ENCODE measurements at places on chromosomes 4 and X.

DNA sequence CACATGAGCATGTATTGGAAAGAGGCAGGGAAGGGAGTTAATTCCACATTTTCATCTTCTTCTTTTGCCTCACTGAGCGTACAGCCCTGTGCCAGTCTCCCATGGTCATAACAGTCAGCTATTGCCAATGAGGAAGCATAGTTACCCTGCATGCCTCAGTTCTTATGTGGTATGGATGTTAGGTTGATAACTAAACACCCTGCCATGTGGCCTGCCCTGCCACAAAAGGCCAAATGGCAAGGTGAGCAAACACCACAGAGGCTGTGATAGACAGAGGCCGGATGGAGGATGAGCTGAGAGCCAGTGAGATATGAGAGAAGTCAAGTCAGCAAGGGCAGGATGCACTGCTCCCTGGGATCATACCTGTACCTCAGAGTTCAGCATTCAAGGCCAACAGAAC, 59.3 kb downstream of the BTC start:
- DNase-seq, result no peak

DNA sequence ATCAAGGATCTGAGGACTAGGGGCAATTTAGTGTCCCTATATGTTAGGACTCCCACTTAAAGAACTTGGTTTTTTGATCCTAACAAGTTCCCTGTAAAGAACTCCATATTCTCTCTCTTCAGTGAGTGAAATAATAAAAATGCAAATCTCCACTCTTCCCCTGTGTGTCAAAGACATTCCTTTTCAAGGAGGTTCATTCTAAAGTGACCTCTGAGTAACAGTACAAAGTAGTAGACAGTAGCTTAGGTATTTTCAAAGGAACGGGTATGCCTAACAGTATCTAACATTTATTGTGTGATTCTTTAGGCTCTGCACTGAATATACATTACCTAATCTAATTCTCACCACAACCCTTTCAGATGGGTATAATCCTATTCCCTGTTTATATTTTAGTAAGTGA, 58.4 kb upstream of the SCOC start:
- DNase-seq, result no peak

DNA sequence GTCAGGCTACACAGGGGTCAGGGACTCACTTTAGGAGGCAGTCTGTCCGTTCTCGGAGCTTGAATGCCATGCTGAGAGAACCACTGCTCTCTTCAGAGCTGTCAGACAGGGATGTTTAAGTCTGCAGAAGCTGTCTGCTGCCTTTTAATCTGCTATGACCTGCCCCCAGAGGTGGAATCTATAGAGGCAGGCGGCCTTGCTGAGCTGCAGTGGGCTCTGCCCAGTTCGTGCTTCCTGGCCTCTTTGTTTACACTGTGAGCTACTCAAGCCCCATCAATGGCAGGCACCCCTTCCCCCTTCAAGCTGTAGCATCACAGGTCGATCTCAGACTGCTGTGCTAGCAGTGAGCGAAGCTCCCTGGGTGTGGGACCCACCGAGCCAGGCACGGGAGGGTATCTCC, 31.5 kb upstream of the UNC5C start:
- no peak for DNase-seq

DNA sequence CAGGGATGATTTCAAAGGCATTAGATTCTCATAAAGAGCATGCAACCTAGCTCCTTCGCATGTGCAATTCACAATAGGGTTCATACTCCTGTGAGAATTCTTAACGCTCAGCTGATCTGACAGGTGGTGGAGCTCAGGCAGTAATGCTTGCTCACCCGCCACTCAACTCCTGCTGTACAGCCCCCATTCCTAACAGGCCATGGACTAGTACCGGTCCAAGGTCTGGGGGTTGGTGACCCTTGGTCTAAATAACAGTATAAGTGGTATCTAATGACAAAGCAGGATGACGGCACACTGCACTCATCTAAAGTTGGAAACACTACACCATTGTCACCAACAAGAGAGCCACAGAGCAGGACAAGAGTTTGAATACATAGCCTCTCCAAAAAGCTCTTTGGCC, 28.5 kb downstream of the ADGRA3 start:
- DNase-seq, result peak; percentile 15

GRCh38 chr4:7804756-7805385, 134.8 kb downstream of the AFAP1 start:
- no peak for DNase-seq

DNA sequence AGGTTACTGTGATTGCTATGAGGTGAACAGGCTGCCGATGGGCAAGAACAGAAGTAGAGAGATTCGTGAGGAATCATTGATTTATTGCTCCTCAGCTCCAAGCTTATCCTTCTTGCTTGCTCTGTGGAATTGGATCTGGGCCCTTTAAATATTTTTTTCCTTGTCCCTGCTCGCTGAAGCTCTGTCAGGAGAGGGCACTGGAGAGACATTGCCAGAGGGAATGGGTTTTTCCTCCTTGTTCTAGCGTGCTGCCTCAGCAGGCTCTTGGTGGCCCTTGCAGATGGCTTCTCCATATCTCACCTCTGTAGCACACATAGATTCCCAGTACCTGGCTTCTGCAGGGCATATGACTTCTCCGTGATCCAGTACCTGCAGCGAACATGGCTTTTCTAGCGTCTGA, 67.4 kb downstream of the CNGA2 start:
- DNase-seq, result no peak

GRCh38 chr4:23934223-23934622, 44.4 kb upstream of the PPARGC1A start:
- peak; percentile 55 for DNase-seq

DNA sequence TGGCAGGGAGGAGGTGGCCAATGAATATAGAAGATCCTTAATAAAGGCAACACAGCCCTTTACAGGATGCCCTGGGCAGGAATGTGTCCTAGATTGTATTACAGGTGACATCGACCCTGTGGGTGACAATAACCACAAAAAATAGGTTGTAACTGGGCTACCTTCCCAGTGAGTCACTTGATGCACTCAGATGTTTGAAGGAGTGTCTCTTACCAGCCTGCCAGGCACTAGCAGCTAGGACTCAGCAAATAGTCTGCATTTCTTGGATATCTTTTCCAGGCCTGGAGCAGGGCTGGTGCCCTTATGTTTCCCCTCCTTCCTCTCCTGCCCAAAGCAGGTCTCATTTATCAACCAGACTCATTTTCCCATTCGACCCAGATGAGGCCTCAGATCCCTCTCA, 50.9 kb upstream of the TMEM164 start:
- peak; percentile 40 for DNase-seq

GRCh38 chr4:39933671-39934590, 43.8 kb downstream of the PDS5A start:
- DNase-seq, result no peak

GRCh38 chr4:113476800-113477199, 284.7 kb downstream of the CAMK2D start:
- no peak for DNase-seq

DNA sequence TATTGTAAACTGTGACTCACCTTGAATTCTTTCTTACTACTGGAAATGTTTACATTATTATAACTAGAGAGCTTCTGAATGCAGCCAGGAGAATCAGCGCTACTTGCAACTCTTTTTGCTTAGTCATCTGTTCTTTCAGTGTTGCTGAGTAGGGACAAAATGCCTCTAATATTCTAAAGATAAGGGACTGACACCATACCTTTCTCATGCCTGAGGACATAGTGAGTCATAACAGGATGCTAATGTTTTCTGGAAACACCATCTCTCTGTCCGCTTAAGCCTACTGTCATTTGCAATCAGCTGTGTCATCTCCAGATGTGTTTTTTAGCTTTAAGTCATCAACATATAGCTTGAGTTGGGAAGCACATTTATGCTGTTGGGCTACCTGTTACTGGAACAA, 108.3 kb downstream of the QRFPR start:
- no peak for DNase-seq

DNA sequence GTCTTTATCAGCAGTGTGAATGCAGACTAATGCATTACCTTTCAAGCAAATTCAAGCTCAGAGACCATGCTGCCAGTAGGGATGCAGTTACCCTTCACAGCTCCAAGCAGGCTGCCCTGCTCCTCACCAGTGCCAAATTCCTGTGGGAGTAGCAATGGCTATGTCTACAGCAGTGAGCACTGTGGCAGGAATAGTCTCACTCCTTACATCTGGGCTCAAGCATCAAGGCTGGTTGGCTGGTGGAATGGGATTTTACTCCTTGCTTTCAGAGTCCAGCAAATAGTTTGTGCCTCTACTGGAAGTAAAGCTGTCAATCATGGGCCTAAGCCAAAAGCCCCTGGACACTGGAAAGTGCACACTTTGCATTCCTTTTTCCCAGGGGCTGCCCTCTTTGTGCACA, 1030.8 kb downstream of the SH3BGRL start:
- no peak for DNase-seq

DNA sequence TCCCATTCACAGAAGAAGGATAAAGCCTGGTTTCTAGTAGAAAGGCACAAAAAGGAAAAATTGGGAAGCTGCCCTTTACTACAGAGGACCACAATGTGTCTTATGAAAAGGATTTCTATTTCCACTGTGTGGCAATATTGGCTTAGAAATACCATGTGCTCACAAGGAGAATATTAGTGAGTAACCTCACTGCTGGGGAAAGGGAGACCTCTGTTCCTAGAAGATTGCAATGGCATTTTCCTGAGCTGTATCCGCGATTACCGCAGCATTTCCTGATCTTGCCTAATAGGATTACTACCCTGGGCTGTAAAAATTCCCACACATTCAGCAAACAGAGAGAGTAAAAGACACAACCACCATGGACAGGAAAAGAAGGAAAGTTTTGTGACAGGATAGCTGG, 308.8 kb upstream of the TECRL start:
- no peak for DNase-seq

DNA sequence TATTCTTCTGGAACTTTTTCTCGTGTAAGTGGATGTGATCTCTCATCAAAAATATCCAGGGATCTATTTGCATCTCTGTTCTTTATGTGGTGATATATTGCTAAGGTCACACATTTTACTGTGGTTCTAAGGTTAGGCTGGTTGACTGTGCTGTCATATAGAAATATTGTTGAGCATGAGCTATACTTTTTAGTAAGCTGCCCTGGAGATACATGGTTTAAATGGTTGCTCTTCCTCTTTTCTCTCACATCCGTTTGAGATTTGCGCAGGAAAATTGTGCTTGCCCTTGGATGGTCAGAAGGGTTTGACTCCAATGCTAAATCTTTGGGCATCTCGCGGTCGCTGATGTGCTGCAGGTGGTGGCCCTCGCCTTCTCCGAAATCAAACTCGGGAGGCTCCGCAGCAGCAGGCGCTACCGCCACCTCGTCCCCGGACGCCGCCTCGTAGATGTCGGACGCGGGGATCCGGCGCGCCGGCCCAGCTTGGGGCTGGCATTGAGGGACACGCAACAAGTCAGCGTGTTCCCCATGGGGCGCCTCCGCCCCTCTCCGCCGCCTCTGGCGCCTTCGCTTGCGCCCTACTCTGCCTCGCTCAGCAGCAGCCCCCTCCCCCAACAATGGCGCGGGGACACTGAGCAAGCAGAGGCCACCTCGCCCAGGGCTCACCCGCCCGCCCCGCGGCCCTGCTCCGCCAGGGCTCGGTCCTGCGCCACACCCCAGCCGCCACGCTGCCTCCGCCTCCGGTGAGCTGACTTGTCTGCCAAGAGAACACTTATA, 154.5 kb downstream of the MSN start:
- DNase-seq, result no peak

- DNase-seq, result peak; percentile 88
These were observed 119.5 kb upstream of the LIMCH1 start for GRCh38 chr4:41418444-41418843.

- DNase-seq, result no peak
These were observed 511.5 kb downstream of the GLUD2 start for GRCh38 chrX:121558886-121559285.

GRCh38 chr4:110134269-110134869, 64.0 kb downstream of the ELOVL6 start:
- DNase-seq, result no peak

- no peak for DNase-seq
These were observed 118.2 kb upstream of the BMP3 start for GRCh38 chr4:80912350-80912749.

- DNase-seq, result no peak
These were observed 133.4 kb downstream of the RASL11B start for GRCh38 chr4:52995360-52996030.

- DNase-seq, result no peak
These were observed 237.6 kb upstream of the NDST3 start for GRCh38 chr4:117796677-117797076.

DNA sequence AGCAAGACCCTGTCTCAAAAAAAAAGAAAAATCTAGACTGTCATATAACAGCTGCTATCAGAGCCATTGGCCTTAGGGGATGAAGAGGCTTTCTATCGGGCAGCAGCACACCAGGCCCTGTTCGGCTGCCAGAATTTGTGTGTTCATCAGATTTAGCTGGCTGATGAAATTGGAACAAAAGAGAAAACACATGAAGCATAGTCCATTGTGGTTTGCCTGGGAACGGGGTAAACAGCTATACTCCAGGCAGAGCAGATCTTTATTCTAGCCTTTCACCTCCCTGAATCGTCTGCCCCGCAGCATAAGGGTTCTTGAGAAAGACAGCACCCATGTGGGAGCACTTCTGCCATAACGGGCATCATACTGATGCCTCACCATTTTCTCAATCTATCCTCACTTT, 11.6 kb downstream of the TKTL1 start:
- DNase-seq, result no peak

DNA sequence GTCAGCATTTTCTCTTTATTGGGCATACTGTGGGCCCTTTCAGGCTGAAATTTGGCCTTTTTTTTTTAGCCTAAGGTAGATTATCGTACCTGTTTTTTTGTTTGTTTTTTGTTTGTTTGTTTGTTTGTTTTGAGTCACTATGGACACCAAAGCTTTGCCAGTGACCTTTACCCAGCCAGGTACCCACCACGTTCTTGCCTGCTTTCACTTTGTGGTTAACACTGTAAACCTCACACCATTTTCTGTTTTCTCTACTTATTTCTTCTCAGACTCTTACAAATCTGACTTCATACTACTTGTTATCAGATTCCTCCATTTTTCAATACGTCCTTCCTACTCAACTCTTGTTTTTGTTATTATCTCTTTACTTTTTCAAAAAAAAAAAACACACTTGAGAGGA, 81.5 kb downstream of the ZNF674 start:
- no peak for DNase-seq

- no peak for DNase-seq
These were observed 15.4 kb downstream of the PPM1K start for GRCh38 chr4:88268913-88269312.

GRCh38 chr4:148069895-148070178, 337.9 kb downstream of the ARHGAP10 start:
- DNase-seq, result no peak

GRCh38 chrX:129768586-129769466, 10.9 kb upstream of the SASH3 start:
- no peak for DNase-seq

- no peak for DNase-seq
These were observed 576.0 kb upstream of the PABPC4L start for GRCh38 chr4:134777606-134778005.

- no peak for DNase-seq
These were observed 19.9 kb upstream of the C4orf51 start for GRCh38 chr4:145660064-145660463.

- DNase-seq, result no peak
These were observed 21.7 kb upstream of the ATXN3L start for GRCh38 chrX:13341491-13342101.

- no peak for DNase-seq
These were observed 160.9 kb downstream of the CBR4 start for GRCh38 chr4:168849030-168849675.
